Daoy (cell line): ENCODE measurements at places on chromosomes 12 and 14. TPM values are rescaled to one million over a fixed set of nuclear protein-coding genes. Genes with fewer than 3 reads are reported as not detected.

Gene KRT3
- total RNA-seq: not detected in 2 replicates

DNA sequence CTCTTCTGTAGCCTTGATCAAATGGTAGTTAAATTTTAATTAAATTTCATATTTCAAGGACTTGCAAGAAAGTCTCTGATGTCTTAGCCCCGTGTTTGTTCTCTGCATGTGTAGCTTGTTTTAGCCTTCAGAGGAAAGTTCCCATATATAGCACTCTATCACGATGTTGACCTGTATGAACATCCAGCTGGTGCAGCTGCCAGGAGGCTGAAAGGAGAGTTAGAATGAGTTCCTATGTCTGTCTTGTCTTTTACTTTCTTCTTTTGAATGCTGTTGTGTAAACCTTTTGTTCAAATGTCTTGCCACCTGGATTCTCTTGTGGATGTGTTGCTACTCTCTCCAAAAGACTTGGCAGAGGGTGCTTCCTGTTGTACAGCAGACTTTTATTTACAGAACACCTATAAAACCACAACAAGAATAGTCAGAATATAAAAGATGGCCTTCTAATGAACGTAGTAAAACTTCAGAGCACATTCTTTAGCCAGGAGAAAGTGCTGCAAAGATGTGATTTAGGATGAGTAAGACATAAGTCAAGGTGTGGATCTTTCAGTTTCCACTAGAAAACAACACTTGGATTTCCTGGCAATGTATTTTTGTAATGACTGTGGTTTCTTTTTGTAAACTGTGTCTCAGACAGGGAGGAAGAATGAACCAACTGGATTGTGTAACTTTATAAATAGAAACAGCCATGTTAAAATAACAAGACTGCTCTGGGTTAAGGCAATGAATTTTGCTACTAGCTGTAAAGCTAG, 17.2 kb downstream of the NAV3 start:
- peak; percentile 73 for DNase-seq

DNA sequence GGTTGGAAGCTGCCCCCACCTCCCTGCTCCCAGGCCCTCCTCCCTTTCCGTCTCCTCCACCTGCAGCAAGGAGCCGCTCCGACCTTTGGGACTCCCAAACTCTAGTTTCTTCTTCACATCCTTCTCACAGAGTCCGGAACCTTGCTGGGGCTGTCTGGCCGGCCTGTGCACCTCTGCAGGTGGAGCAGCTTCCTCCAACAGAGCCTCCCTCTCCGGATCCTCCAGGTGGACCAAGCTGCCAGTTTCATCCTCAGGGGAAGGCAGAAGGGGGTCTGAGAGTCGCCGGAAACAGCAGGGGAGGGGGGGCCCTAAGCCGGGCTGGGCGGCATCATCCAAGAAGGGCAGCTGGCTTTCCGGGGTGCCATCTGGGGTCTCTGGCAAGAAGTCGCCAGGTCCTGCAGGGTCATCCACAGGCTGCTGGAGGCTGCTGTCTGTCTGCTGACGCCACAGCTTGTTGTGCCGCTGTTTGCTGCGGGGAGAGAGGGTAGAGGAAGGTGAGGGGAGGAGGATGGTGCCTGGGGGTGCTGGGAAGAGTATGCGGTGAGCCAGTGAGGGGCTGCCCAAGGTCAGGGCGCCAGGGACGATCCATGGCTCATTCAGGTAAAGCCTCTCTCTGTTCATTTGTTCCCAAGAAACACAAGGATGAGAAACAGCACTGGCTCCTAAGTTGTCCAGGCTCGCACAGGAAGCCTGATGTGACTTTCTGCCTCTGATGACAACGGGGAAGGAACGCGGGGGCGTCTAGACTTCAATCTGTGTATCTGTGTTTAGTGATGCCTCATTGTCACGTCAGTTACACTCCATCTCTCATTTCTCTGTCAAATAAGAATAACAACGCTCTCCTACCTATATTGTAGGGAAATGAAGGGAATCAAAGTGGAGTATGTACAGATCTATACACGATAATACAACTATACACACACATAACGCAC, 61.3 kb upstream of the CORO1C start:
- no peak for DNase-seq

DNA sequence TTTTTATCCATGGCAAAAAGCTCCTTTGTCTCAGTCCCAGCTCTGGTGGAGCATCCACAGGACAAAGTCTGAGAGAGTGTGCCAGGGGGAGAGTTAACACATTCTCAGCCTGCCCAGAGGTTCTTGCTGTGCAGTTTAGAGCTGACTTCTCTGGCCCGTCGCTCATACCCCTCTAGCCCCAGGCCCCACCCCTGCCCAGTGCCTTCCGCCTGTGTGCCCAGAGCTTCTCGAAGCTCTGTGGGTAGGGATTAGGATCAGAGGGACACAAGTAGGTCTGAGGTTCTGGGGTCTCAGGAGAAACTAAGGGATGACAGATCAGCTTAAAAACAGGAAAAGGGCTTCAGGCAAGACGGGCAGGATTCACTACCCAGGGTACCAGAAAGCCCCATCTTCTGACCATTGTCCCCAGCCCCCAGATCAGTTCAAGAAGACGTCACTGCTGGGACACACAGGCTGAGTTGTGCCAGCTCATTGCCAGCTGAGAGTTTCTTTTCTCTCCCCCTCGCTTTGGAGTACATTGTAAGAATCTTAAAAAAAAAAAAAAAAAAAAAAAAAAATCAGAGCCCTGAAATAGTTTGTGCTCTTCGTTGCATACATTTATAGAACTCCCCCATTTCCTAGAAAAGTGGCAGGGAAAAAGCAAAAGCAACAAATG, 127.0 kb downstream of the GCH1 start:
- DNase-seq: no peak
